AML-193 (cell line): ENCODE measurements at places on chromosomes 4 and X.

DNA sequence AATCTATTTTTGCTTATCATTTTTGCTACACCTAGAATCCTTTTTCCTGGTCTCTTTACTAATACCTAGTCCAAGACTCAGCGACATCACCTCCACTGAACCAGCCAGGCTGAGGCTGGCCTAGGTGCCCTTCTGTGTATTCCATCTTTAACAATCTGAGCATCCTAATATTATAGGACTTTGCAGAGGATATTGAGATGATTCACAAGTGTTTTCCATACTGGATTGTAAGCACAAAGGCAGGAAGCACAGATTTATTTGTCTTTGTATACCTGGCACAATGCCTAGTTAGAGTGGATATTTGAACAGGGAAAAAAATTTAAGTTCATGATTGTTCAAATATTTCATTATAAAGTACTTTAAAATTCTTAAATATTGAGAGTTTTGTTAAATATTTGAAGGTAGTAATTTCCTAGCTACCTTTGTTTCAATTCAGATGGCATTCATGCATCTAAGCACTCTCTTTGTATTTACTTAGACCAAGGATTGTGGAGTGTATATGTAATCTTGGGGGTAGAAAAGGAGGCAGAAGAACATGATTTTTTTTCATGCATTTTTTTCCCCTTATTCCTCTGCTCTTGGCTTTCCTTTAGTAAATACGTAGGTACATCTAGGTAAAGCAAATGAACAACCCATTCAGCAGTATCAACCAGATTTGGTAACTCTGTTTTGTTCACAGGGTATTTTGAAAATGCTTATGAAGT lies 18.4 kb downstream of the SMARCA5 start:
- DNase-seq = no peak

GRCh38 chrX:155334486-155335336 lies at the start of gene CLIC2:
Gene CLIC2, minus strand, starts transcription at chrX:155334614. Its CDS starts 187 bp downstream, at chrX:155334427.
- no peak for DNase-seq

DNA sequence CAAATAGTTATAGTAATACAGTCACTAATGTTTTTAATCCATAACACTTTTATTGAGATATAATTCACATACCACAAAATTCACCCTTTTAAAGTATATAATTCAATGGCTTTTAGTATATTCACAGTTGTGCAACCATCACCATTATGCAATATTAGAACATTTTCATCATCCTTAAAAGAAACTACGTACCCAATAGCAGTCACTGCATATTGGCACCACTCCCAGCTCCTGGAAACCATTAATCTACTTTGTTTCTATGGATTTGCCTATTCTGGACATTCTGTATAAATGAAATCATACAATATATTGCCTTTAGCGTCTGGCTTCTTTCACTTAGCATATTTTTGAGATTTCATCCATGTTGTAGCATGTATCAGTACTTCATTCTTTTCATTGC lies 99.3 kb downstream of the AMMECR1 start:
- DNase-seq = peak; percentile 12

DNA sequence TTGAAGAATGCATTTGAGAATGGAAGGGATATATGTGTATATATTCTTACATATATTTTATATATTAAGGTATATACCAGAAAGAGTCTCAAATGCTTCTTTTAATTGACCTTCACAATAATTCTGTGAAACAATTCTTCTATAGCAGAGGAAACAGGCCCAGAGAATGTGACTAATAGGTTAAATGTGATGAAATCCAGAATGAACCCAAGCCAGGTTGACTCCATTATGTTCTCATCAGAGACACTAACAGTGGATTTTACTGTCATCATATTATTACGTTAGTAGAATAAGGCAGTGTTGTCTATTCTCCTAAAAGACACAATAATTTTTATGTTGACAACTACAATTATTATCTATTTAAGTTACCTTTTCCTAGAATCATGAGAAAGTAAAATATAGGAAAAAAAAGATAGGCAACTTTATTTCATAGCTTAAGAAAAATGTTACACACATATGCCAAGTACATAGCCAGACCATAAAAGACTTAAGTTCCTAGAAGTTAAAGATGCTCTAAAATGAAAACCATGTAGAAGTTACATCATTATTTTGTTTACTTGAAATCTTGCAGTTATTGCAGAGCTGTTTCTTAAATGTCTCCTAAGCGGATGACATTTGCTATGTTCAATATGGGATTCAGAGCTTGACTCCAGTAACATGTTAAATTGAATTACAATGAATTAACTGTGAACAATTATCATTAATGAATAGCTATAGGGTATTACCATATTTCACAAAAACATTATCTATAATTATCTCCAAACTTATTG lies 56.2 kb upstream of the ANKRD50 start:
- no peak for DNase-seq

DNA sequence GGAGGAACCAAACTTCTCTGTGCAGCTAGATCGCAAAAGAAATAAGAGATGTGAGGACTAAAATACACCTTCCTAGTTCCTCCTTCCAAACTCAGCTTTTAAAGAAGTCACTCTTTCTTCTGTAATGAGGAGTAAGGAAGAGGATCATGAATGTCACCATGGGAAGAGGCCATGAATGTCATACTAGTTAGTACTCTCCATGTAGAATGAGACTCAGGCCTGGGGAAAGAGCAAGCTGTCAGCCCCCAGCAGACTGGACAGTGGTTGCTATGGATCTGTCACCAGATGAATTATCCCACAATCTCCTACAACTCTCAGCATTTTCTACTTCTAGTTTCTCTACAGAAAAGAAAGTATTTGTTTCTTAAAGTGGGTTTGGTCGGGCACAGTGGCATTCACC lies 57.1 kb upstream of the PRDM8 start:
- peak; percentile 8 for DNase-seq

GRCh38 chrX:119187298-119187697 lies 48.8 kb upstream of the PGRMC1 start:
- DNase-seq = no peak

- DNase-seq = no peak
Measured at GRCh38 chrX:128698573-128699181, 646.5 kb upstream of the ACTRT1 start.

DNA sequence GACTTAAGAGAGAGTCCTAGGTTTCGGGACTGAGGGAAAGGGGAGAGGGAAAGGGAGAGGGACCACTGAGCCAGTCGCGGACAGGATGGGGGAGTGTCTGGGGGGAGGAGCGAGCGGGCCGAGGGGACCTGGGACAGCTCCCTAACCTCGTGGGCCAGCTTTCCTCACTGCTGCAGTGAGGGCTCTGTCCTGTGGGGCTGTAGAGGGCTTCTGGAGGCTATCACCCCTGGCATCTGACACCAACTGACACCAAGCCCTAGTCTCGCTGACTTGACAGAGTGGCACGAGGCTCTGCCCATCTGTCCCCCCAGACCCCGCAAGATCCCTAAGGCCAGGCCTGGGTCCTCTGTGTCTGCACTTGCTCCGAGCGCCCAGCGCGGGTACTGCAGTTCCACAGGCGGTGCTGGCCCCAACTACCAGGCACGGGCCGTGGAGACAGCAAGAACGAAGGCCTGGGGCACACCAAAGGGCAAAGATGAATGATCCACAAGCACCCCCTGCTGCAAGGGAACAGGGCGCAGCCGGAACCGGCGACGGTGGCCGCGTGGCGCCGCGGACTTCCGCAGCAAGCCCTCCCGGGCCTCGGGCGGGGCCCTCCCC lies 465 bp downstream of the HAUS7 start:
- peak; percentile 13 for DNase-seq

DNA sequence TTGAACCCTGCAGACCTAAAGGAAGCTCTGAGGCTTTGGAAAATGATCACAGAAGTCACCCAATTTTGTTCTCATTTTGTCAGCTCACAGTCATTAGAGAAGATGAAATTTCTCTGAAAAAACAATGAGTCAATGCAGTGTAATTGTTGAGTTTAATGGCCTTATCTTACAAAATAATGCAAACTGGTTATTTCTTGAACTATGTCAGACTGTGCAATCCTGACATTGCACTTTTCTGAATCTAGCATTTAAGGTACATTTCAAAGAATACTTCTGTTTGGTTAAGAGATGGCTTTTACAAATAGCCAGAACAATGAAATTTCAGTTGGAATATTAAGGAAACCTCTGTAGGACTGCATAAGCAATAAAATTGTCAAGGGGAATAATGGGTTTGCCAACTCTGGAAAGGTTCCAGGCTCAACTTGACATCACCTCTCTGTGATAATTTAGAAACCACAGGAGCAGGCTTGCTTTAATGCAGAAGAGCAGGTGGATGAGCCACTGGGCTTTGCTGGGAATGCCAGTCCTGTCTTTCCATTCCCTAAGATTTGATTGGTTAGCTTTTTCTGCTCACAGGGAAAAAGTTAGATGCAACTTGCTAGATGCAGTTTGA lies 222.8 kb downstream of the FRMPD4 start:
- no peak for DNase-seq

DNA sequence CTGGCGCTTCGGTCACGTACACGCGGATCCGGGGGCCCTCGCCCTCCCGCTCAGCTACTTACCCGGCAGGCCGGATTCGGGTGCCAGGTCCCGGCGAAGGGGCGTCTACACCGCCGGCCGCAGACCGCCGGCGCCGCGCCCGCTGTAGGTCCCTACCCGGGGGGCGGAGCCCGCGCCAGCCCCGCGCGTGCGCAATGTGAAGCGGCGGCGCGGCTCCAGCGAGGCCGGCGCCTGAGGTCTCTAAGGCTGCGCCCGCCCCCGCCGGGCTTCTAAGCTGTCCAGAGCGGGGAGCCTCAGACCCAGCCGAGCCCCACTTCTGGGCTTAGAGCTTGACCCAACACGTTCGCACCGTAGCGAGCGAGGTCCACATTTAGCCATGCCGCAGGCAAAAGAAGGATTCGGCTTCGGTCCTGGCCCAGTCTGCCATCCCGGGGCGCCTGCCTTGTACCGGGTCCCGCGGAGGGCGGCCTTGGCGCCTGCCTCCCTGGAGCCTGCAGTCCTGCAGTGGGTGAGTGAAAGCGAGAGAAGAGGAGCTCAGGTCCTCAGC lies at the start of gene ZNF518B:
Gene ZNF518B, minus strand, starts transcription at position 172 of the 547 bp plus-strand sequence. CDS start 11,098 bp downstream, outside the sequence.
- no peak for DNase-seq

DNA sequence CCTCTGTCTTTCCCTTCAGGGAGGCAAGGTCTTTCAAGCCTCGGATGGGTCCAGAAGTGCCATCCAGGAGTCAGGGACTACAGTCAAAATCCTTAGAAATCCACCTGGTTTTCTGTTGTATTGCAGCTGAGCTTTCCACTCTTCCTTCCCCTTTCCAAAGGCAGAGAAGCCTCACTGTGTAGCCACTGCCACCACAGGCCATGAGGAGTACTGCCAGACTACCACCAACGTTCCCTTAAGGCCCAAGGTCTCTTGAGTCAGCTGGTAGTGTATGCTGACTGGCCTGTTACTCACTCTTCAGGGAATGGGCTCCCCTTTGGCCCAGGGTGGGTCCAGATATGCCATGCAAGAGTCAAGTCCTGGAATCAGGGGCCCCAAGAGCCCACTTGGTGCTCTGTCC lies 1454.1 kb downstream of the PCDH19 start:
- no peak for DNase-seq

DNA sequence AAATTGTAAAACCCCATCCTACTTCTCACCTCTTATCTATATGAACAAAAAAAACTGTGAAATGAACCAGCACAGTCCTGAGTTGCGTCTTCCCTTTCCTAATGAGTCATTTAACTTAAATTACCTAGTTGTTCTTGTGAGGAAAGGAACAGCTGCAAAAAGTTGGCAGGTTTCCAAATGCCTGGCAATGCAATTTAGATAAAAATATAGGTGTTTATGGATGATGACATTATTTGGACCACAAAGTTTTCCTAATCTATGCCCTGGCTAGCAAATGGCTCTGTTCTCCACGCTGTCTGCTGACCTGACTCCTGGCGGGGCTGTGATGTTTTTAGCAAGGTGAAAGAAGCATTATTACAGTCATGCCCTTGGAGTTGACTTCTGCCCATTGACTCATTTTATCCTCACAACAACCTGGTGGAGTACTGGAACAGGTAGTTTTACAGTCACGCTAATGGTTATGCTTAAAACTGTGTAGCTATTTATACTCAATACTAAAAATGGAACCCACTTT lies 29.8 kb upstream of the RELL1 start:
- DNase-seq = no peak

DNA sequence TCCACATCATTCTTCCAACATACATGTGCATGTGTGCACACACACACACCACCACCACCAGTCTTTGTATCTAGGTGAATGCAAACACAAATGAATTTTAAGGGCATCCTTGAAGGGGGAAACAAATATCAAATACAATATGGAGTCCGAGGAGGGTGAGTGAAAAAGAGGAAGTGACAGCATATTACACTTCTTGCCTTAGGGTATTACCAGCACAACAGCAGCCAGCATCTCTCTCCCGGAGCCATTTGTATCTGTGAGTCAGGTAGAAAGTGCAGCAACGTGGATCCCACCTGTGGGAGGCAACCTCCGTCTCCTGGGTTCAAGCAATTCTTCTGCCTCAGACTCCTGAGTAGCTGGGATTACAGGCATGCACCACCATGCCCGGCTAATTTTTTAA lies 483.2 kb downstream of the SMARCA1 start:
- no peak for DNase-seq

GRCh38 chr4:176262243-176262642 lies 6.8 kb downstream of the ASB5 start:
- no peak for DNase-seq

GRCh38 chr4:169009286-169010124 lies 550 bp downstream of the CBR4 start:
- DNase-seq = peak; percentile 27

GRCh38 chrX:97268182-97268680 lies 384.5 kb downstream of the RPA4 start:
- no peak for DNase-seq
